ENCODE measurements at places on chromosomes 6 and 20.

DNA sequence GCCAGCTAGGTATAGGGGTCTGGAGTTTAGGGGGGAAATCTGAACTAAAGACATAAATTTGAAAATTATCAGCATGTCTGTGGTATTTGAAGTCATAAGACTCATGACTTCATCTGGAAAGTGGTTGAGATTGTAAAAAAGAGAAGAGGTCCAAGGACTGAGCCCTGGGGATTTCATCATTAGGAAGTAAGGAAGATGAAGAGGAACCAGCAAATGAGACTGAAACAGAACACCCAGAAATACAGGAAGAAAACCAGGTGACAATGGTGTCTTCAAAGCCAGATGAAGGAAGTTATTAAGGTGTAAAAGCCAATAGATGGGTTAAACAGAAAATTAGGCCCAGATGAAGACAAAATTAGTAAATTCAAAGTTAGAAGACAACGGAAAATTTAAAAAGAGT is 49.1 kb upstream of the UBR2 start:
- peak; percentile 88 for DNase-seq

- no peak for DNase-seq
Measured at GRCh38 chr20:63517376-63518309, 2.9 kb upstream of the PPDPF start.

GRCh38 chr6:163661272-163661671 is 246.8 kb downstream of the QKI start:
- peak; percentile 69 for DNase-seq

GRCh38 chr6:108550256-108550655 is 10.5 kb upstream of the FOXO3 start:
- no peak for DNase-seq

DNA sequence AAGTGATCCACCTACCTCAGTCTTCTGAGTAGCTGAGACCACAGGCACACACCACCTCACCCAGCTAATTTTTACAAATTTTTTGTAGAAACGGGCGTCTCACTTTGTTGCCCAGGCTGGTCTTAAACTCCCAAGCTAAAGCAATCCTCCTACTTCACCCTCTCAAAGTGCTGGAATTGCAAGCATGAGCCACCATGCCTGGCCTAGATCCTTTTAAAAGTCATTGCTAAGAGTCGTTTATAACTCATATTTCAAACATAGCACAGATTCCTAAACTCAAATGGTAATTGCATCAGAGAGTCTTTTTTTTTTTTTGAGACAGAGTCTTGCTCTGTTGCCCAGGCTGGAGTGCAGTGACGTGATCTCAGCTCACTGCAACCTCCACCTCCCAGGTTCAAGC is 7.7 kb upstream of the SAMHD1 start:
- DNase-seq: no peak

- DNase-seq: no peak
Measured at GRCh38 chr6:12280902-12281301, 9.3 kb upstream of the EDN1 start.

DNA sequence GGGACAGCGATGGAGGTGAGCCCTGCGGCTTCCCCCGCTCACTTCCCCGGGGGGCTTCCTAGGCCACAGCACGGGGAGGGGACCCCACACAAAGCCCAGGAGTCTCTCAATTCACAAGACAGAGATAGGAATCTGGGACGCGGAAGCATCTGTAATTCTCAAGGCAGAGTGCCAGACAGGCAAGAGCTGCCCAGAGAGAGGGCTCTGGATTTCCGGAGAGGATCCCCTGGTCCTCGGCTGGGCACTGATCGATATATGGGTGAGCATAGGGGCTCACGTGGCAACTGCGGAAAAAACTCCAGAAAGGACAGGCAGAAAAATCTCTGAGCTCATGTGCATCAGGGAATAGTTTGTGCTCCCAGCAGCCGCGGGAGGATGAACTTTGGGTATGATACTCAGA is 296.2 kb downstream of the NRN1 start:
- no peak for DNase-seq

GRCh38 chr6:105235155-105235554 is 55.3 kb upstream of the POPDC3 start:
- no peak for DNase-seq

GRCh38 chr6:25178336-25179035 is 100.7 kb upstream of the CARMIL1 start:
- DNase-seq: no peak

GRCh38 chr20:1935696-1936366 is 40.6 kb downstream of the SIRPA start:
- DNase-seq: no peak

GRCh38 chr6:21740376-21741124 is 147.0 kb downstream of the SOX4 start:
- DNase-seq: no peak

- no peak for DNase-seq
Measured at GRCh38 chr6:51411496-51412125, 592.9 kb downstream of the TFAP2B start.

GRCh38 chr6:114428341-114428740 is 85.5 kb upstream of the HS3ST5 start:
- DNase-seq: no peak

Measured in CD14-positive monocyte (primary cell).